Endothelial cell of umbilical vein (primary cell): ENCODE measurements at places on chromosomes 6 and 20. TPM values are rescaled to one million over a fixed set of nuclear protein-coding genes. Genes with fewer than 3 reads are reported as not detected.

Gene DEFB132
- total RNA-seq: not detected in 2 replicates

Gene HDGFL1
- total RNA-seq: not detected in 2 replicates

Gene GGTLC1
- total RNA-seq: not detected in 2 replicates

Gene ERGIC3
- total RNA-seq: 202 and 203 TPM in 2 replicates

- no peak for DNase-seq
Observed at GRCh38 chr20:12924126-12924525, 84.6 kb upstream of the SPTLC3 start.

GRCh38 chr20:8212286-8212685 is 80.2 kb downstream of the PLCB1 start:
- peak; percentile 11 for DNase-seq

GRCh38 chr20:39849664-39850063 is 839.4 kb downstream of the MAFB start:
- peak; percentile 77 for DNase-seq

GRCh38 chr6:104682722-104683643 is 176.7 kb downstream of the HACE1 start:
- DNase-seq: peak; percentile 56

GRCh38 chr6:170404697-170405096 is 98.1 kb downstream of the FAM120B start:
- DNase-seq: no peak

GRCh38 chr6:27837625-27838057 is 74.6 kb downstream of the OR2B2 start:
- DNase-seq: no peak

DNA sequence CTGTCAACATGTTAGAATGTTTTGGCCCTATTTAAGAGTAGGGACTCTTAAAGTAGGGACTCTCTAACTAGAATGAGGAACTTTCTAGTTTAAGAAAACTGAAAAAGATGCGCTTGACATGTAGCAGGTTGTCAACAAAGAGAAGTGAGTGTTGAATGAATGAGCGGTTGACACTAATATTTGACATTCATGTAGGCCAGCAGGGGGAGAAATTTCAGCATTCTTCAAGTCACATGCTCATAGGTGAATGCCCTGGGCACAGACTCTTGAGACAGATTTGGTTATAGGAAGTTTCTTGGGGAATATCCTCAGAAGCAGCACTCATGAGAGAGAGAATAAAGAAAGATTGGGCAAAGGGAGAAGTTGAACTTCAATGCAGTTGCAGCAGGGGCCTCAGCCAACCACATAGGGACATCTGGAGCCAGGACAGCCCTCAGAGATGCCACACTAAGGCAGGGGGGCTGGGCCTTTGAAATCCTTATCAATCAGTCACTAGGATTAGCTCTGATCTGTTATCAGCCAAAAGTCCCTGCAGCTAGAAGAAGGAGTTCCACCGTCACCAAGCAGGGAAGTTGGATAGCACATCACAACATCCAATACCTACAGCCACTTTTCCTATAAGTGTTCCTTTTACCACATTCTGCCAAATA is 145.1 kb upstream of the FKBP1C start:
- DNase-seq: no peak
